ENCODE measurements at places on chromosomes 1 and 21. TPM values are rescaled to one million over a fixed set of nuclear protein-coding genes. Genes with fewer than 3 reads are reported as not detected.
A peak's percentile ranks its signal among the peaks of the same experiment; 100 is the strongest.

DNA sequence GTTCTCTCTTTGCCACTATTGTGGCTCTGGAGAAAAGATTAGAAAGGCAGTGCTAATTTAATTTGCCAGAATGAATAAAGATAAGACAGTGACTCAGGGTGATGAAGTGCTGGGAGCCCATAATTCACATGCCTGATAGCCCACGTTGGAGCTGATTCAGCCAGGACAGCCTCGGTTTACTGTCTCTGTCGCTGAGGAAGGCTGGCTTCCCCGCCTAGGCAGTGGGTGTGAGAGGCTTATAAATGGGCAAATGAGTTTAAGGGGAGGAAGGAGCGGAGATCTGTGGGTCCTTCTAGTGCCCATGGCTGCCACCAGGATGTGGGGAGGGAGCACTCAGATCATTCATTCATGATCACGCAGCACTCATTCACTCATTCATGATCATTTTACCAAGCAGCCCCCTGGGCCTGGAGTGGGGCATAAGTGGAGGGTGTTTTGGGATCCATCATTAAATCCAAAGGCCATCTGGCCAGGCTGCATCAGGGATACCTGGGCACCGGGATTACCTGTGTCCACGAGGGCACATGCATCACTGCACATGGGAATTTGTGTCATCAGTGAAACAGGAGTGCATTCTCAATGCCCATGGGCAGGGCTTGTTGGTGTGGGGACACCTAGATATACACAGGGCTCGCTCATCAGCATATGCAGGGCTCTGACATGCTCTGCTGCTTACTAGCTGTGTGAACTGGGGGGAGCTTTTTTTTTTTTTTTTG, 315.4 kb downstream of the MATN1 start:
- peaks cover 10% of the 10 kb centered on the region for H3K27me3 ChIP-seq
- H3K27ac ChIP-seq: no peak overlapping the region
- no peaks in the 10 kb centered on the region for H3K4me1 ChIP-seq
- H3K36me3 ChIP-seq: no peaks in the 10 kb centered on the region
- DNase-seq: no peak

DNA sequence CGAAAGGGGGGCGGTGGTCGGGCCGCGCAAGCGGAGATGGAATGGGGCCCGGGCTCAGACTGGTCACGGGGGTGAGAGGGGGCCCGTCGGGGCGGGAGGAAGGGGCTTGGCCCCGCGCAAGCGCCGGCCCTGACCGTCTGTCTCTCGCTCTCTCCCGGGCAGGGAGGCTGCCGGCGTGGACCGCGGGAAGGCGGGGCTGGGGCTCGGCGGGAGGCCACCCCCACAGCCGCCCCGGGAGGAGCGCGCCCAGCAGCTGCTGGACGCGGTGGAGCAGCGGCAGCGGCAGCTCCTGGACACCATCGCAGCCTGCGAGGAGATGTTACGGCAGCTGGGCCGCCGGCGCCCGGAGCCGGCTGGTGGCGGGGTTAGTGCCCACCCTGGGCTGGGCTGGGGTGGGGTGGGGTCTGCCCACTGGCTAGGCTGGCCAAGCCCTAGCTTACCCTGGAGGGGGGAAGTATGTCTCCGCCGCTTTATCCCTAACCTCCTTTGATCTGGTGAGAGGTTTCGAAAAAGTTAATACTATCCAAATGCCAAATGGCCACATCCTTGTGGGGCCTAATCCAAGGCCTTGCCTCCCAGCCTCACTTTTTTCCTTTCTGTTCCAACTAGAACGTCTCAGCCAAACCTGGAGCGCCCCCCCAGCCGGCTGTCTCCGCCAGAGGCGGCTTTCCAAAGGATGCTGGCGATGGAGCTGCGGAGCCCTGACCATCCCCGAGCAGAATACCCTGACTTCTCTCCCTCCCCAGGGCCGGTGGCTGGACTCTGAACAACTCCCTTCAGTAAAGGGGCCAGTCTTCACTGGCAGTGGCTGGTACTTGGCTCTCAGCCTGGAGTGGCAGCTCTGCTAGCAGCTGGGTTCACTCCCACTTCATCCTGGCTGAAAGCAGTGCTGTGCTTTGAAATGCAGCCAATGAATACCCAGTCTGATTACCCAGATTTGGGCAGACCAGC, 636 bp upstream of the YRDC start:
- H3K36me3 ChIP-seq: peaks cover 31% of the 10 kb centered on the region
- H3K4me1 ChIP-seq: peaks cover 53% of the 10 kb centered on the region
- H3K4me3 ChIP-seq: peak overlapping the region; percentile 95
- H3K27ac ChIP-seq: peak overlapping the region; percentile 97
- peak; percentile 59 for DNase-seq

GRCh38 chr1:153312570-153313186, at the start of gene PGLYRP3:
Gene PGLYRP3, minus strand, starts transcription at chr1:153312952. Its CDS starts 2,287 bp downstream, at chr1:153310665.
- DNase-seq: no peak
- H3K4me3 ChIP-seq: no peak within 1 kb of the TSS
- H3K27me3 ChIP-seq: peaks cover 27% of the 10 kb centered on the region
- no peaks in the 10 kb centered on the region for H3K36me3 ChIP-seq
- H3K4me1 ChIP-seq: no peaks in the 10 kb centered on the region

DNA sequence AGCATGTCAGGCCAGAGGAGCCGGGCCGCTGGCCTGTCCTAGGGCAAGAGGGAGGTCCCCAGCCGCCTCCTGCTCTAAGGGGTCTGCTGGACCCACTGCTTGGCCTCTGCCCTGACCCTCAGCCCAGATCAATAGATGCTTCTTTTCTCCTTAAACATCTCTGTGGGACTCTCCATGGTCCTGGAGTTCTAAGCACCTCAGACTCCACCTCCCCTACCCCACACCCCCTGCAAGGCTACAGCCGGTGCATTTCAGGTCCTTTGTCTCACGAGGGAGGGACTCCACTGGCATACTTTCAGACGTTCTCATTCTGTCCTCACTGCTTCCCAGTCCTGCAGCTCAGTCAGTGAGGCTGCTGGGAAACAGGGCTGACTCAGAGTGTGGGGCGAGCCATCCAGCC, 11.0 kb downstream of the CNTN2 start:
- H3K27ac ChIP-seq: no peak overlapping the region
- DNase-seq: no peak
- no peaks in the 10 kb centered on the region for H3K4me1 ChIP-seq
- no peak overlapping the region for H3K4me3 ChIP-seq
- H3K36me3 ChIP-seq: no peaks in the 10 kb centered on the region

GRCh38 chr1:111559736-111560279, 56.4 kb upstream of the ADORA3 start:
- H3K4me3 ChIP-seq: no peak overlapping the region
- H3K27ac ChIP-seq: no peak overlapping the region
- H3K36me3 ChIP-seq: peaks cover 2% of the 10 kb centered on the region
- peaks cover 13% of the 10 kb centered on the region for H3K27me3 ChIP-seq
- H3K4me1 ChIP-seq: peaks cover 13% of the 10 kb centered on the region
- no peak for DNase-seq

GRCh38 chr1:96238426-96238825, 483.2 kb upstream of the PTBP2 start:
- no peak for DNase-seq
- H3K27ac ChIP-seq: no peak overlapping the region
- H3K4me1 ChIP-seq: no peaks in the 10 kb centered on the region
- H3K27me3 ChIP-seq: peaks cover 2% of the 10 kb centered on the region

- peaks cover 15% of the 10 kb centered on the region for H3K36me3 ChIP-seq
- no peak overlapping the region for H3K4me3 ChIP-seq
- no peaks in the 10 kb centered on the region for H3K27me3 ChIP-seq
Observed at GRCh38 chr1:114436799-114437198, 74.2 kb downstream of the TRIM33 start.

- H3K27ac ChIP-seq: no peak overlapping the region
- peaks cover 18% of the 10 kb centered on the region for H3K4me1 ChIP-seq
- no peak overlapping the region for H3K4me3 ChIP-seq
- no peaks in the 10 kb centered on the region for H3K36me3 ChIP-seq
Observed at GRCh38 chr1:246343251-246343650, 163.8 kb downstream of the SMYD3 start.

- H3K27me3 ChIP-seq: peaks cover 5% of the 10 kb centered on the region
- DNase-seq: no peak
- peak overlapping the region; percentile 29 for H3K27ac ChIP-seq
- peaks cover 73% of the 10 kb centered on the region for H3K4me1 ChIP-seq
- H3K4me3 ChIP-seq: no peak overlapping the region
Observed at GRCh38 chr1:181133441-181133951, 45.0 kb downstream of the IER5 start.

DNA sequence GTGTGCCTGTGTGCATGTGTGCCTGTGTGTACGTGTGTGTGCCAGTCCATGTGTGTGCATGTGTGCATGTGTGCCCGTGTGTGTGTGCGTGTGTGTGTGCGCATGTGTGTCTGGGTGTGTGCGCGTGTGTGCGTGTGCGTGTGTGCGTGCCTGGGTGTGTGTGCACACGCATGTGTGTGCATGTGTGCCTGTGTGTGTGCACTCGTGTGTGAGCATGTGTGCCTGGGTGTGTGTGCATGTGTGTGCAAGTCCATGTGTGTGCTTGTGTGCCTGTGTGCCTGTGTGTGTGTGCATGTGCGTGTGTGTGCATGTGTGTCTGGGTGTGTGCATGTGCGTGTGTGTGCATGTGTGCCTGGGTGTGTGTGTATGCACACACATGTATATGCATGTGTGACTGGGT, 28.7 kb upstream of the COL6A2 start:
- H3K4me3 ChIP-seq: no peak overlapping the region
- no peak for DNase-seq
- H3K27ac ChIP-seq: no peak overlapping the region
- peaks cover 7% of the 10 kb centered on the region for H3K4me1 ChIP-seq
- H3K27me3 ChIP-seq: peaks cover 8% of the 10 kb centered on the region

- H3K4me1 ChIP-seq: no peaks in the 10 kb centered on the region
- H3K27me3 ChIP-seq: peaks cover 9% of the 10 kb centered on the region
- H3K36me3 ChIP-seq: no peaks in the 10 kb centered on the region
Observed at GRCh38 chr1:162179121-162179520, 109.6 kb downstream of the NOS1AP start.

DNA sequence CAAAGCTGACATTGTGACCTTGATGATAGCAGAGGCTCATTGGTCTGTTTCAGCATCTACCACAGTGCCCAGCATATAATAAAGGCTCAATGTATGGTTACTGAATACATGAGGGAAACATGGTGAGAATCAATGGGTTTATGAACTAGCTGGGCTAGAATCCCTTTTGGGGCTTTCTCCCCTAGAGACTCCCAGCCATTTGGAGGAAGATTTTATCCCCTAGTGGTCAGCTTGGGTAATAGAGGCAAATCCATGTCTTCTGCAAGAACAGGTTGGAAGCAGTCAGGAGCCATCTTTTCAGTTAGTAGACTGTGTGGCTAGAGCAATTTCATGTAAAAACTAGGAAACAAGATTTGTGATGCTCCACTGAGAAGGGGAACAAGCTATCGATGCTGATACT, 15.8 kb upstream of the REG4 start:
- no peak overlapping the region for H3K27ac ChIP-seq
- no peak for DNase-seq
- peaks cover 29% of the 10 kb centered on the region for H3K27me3 ChIP-seq
- H3K4me1 ChIP-seq: no peaks in the 10 kb centered on the region

- no peak for DNase-seq
- no peaks in the 10 kb centered on the region for H3K4me1 ChIP-seq
- no peak overlapping the region for H3K27ac ChIP-seq
- peaks cover 7% of the 10 kb centered on the region for H3K27me3 ChIP-seq
Observed at GRCh38 chr1:30572192-30572591, 151.2 kb downstream of the MATN1 start.

- H3K36me3 ChIP-seq: peaks cover 33% of the 10 kb centered on the region
- H3K4me1 ChIP-seq: peaks cover 54% of the 10 kb centered on the region
- no peak for DNase-seq
- peak overlapping the region; percentile 73 for H3K27ac ChIP-seq
- H3K4me3 ChIP-seq: no peak overlapping the region
Observed at GRCh38 chr21:41368735-41369104, 6.9 kb downstream of the MX2 start.

DNA sequence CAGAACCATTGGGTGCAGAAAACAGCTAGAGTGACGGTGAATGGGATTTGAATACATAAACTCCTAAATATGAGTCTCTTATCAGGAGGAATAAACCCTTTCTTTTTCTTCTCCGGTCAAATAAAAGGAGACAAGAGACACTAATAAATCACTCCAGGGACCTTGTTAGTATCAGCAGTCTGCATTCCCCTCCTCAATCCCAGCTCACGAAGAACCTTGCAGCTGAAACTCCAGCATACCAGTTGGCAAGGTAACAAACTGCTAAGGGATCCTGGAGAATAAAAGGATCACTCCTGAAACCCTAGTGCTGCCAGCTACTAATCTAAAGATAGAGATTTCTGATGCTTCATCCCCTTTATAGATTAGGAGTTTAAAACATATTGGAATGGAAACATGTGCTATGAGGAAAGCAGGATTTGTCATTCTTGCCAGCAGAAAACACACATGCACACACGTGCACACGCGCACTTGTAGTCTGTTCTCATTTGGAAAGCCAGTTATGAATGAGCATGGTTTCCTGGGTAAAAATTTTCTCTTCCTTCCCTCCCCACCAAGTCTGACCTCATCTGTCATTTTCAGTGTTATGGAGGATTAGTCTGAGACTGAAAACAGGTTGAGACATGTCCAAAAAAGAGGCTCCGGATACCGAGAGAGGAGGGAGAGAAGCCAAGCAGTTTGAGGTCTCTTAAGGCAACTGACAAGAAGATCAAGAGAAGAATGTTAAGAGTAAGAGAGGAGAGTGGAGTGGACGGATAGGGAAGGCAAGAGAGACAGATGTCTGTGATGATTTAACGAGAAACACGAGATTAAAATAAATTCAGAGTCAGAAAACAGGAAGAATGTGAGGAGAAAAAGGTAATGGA, 10.9 kb downstream of the IER5 start:
- peaks cover 3% of the 10 kb centered on the region for H3K27me3 ChIP-seq
- DNase-seq: peak; percentile 47
- H3K4me3 ChIP-seq: peak overlapping the region; percentile 75
- peaks cover 96% of the 10 kb centered on the region for H3K4me1 ChIP-seq

GRCh38 chr21:24428591-24429199, 1178.6 kb downstream of the MRPL39 start:
- H3K4me1 ChIP-seq: peaks cover 22% of the 10 kb centered on the region
- no peaks in the 10 kb centered on the region for H3K27me3 ChIP-seq
- H3K27ac ChIP-seq: peak overlapping the region; percentile 88
- DNase-seq: peak; percentile 2
- no peaks in the 10 kb centered on the region for H3K36me3 ChIP-seq
- peak overlapping the region; percentile 90 for H3K4me3 ChIP-seq

SIM2 gene
- total RNA-seq: 0.47 TPM

UTS2 gene
- not detected for total RNA-seq

LCE1D gene
- total RNA-seq: not detected

CLIC4 gene
- 20.6 TPM for total RNA-seq

SPRR2G gene
- not detected for total RNA-seq

TNFRSF25 gene
- 158 TPM for total RNA-seq

NEK2 gene
- total RNA-seq: 18.9 TPM

TAF13 gene
- total RNA-seq: 32.6 TPM

WNT3A gene
- total RNA-seq: not detected

HAO2 gene
- not detected for total RNA-seq
